EL (cell line): ENCODE measurements at places on chromosomes 13 and 19.
A peak's percentile ranks its signal among the peaks of the same experiment; 100 is the strongest.

DNA sequence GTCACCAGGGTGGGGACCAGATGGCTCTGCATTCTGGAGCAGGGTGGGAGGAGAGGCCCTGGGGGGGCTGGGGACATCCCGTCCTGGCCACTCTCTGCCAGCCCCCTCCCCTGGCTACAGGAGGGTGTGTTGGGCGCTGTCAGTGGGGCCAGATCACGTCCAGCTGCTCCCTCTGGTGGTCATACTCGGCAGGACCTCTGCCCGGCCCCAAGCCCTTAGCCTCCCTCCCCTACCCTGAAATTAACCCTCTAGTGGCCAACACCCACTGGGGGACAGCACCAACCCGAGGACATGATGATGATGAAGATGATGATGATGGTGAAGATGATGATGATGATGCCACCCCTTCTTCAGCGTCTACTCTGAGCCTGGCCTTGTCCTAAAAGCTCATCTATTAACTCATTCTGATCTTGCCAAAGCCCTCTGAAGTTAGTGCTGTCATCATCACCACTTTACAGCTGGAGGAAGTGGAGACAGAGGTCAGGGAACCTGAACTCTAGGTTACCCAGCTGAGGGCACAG, 590 bp upstream of the LGI4 start:
- peak; percentile 57 for DNase-seq

- DNase-seq, result no peak
Observed at GRCh38 chr13:28056970-28057712, 43.2 kb downstream of the FLT3 start.

- no peak for DNase-seq
Observed at GRCh38 chr13:80586356-80586755, 245.4 kb upstream of the SPRY2 start.

DNA sequence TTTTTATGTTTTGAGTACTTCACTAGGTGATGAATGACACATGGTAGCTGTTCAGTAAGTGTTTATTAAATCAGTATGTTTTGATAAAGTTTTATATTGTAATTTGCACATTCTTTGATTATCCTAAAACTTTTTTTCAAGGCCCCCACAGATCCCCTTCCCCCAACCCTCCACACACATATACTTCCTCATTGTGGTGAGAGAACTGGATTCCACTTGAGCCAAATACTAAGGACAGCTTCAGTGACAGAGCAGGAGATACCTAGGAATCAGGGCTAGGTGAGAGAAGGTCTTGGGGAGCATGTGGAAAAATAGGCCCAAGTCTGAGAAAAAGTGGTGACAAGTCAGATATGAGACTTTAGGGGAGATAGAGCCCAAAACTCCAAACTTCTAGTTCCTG, 174.6 kb downstream of the TDRD3 start:
- no peak for DNase-seq

DNA sequence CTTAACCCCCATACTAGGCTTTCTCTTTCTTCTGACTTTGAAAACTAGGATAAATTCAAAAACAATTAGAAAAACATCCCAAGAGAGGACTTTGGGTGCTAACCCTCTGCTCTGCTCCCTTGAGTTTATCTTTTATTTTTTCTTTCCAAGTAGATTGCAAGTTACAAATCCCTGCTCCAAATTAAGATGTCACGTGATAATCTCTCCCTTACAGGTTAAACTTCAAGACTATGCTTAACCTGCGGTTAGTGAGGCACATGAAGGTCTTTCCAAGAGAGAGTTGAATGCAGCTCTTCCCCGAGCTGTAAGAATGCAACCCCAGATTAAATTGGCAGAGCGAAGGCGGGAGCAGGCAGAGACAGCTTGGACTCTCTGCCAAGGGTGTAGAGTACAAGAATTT, 12.2 kb upstream of the ZNF507 start:
- no peak for DNase-seq

GRCh38 chr13:22592515-22592914, 588.3 kb upstream of the SGCG start:
- no peak for DNase-seq

GRCh38 chr13:88979465-88980175, 1308.4 kb downstream of the SLITRK5 start:
- DNase-seq, result no peak
